T-cell (primary cell): ENCODE measurements at places on chromosomes 5 and 9.

GRCh38 chr5:116557669-116558271 lies 16.9 kb downstream of the SEMA6A start:
- no peak for DNase-seq

- no peak for DNase-seq
Measured at GRCh38 chr5:135154197-135154596, 120.2 kb upstream of the PITX1 start.

DNA sequence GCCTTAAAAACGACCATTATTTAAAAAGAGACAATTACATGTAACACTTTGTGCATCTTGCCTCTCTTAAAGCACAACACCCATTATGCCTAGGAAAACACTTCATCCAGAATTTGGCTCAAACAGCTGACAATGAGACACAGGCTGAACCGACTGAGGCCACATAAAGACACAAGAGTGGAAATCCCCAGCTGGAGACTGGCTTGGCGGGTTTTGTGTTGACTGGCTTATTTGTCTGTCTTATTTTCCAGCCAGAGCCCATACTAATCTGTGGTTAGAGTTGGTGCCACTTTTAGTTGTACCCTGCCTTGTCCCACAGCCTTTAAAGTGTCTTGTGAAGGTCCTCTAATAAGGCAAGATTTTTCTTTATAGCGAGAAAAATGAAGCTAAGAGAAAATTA lies 21.2 kb downstream of the TRIM14 start:
- DNase-seq, result no peak

DNA sequence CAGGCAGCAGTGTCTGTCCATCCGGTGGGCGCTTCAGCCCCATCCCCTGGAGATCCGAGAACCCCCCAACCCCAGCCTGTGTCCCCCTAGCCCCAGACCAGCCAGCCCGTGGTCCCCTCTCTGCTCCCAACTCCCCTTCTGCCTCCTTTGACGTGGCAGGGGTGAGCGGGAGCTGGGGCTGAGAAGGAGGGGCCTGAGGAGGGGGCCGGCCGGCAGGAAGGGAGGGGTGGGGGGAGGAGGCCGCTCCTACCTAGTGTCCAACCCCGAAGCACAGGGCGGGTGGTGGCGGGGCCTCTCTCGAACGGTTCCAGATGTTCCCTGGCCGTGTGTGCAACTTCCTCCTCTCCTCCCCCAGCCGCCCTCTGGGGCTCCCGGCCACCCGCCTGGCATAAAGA lies 31.0 kb downstream of the GOLGA2 start:
- DNase-seq, result no peak

DNA sequence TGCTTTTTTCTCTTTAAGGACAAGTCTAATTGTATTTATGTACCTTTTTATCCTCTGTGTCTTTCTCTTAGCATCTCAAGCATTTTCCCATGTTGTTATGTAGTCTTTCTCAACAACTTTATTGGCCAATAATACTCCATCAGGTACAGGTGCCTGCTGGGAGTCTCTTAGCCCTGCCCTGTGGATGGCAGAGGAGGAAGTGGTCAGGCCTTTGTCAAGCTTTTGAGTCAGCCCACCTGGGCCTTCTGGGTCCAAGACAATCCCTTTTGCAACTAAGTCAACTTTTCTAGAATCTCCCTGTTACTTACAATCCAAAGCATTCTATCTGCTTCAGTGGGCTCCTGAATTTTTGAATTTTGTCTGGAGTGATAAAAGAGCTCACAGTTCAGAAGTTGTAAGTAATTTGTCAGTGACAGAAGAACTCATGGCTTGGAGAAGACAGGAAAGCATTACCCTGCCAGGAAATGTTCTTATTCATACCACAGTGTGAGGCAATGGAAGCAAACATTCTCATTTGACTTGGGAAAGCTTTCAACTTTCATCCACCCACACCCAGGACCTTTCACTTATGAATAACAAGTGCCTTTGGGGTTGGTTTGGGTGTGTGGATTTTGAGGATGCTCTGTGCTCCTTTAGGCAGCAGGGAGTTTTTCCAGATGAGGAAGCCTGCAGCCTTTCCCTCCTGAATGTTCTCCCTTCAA lies 200.0 kb upstream of the S1PR3 start:
- DNase-seq, result no peak

DNA sequence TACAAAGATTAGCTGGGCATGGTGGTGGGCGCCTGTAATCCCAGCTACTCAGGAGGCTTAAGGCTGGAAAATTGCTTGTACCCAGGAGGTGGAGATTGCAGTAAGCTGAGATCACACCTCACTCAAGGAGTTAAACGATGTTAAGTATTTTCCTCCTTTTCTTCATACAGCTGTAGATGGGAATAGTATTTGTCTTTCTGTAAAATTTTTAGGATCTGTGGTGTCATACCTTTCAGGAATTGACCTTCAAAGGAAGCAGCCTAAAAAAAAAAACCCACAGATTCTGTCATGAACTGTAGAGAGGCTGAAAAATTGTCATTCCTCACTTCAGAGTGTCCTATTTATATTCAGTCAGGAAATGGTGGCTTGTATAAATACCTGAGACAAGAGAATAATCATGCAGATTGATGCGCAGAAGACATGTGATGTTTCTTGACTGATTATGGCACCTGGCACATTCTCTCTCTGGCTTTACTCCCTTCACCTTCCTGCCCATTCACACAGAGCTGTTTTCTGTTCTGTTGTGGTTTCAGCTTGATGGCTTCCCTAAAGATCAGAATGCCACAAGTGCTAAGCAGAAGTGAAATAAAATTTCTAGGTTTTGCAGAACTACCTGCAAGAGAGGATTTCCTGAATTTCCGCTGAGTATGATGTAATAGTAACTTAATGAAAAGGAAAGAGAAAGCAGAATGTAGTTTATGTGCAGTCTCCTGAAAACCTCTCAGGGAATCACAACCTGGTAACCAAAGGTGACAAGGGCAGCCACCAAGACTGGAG lies 3.8 kb downstream of the IFNA1 start:
- peak; percentile 31 for DNase-seq

DNA sequence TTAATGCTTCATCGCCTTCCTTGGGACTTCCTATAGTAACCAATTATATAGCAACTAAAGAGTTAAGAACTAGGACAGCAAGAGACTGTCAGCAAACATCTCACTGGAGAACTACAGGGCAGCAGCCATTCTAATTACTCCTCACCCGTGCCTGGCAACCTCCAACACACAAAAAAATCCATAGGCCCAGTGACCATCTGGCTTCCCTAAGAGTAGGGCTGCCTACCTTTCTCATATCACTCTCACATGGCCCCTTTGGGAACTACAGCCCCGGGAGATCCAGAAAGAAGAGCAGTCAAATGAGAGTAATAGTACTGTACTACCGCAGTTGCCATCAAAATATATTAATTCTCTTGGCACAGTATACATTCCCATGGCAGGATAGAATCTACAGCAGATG lies 5.7 kb downstream of the DCAF10 start:
- no peak for DNase-seq

DNA sequence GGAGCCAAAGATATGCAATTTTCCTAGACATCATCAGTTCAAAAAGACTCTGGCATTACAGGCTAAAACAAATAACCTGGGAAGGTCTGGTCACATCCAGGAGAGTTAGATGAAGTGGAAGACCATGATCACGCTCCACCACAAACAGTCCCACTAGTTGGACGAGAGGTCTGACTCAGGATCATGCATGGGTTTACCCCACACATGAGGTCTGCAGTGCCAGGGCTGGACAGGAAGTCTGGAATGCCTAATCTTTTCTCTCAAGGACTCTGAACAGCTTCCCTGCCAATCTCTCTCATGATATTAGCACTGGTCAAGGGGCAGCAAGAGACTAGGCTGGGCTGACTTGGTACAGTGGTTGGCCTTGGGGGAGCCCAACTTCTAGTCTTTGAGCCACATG lies 7.1 kb downstream of the PRUNE2 start:
- DNase-seq, result no peak

DNA sequence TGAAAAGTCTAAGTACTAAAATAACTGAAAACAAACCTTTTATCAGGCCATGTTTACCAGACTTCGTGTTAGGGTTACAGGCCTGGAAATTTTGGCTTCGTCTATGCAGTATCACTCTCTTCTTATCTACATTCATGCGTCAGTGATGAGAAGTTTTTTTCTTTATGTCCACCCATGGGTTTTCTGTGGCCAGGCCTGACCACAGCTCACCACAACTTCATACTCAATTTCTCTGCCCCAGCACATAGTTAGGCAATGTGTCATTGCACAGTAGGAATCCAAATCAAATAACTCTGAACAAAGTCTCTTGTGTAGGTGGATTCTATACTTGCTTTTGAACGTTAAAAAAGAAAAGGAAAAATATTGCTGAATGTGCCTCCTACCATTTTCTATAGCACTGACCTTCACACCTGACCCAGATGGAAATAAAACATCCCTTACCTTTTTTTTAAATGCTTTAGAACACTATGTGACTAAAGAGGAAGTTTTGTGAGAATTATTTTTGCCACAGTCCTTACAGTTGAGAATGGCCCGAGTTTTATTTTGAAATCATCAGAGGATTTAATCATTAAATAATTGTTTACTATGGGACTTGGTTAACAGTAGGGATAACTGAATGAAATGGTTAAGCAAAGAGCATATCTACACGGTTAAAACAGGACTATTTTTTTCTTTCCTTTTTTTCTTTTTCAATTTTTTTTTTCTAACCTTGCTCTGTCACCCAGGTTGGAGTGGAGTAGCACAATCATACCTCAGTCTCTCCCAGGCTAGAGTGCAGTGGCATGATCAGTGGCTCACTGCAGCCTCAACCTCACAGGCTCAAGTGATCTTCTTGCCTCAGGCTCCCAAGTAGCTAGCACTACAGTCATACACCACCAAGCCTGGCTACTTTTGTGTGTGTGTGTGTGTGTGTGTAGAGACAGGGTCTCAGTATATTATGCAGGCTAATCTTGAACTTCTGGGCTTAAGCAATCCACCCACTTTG lies 1247.0 kb upstream of the ACO1 start:
- no peak for DNase-seq

DNA sequence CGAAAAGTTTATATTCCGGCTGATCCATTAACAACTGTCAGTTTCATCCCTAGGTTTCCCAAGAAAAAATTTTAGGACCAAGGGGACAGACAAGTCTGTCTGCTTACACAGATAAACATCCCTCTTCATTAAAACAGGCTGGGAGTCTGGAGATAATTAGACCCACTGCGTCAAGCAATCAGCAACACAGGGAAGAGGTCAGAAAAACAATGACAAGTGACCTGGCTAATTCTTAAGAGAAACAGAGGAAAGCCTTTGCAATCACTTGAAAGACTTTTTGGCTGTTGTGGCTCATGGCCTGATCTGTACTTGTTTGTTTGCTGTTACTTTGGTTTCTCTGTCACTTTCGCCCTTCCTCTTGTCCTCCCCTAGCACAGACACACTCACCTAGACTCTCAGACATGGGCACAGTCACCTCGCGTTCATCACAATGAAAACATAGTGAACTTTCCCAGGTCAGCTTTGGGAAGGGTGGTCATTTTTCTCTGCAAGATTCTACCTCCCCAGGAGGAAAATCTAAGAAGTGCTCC lies 2.9 kb upstream of the CCDC192 start:
- DNase-seq, result no peak

GRCh38 chr9:34332076-34332964 lies 3.0 kb downstream of the NUDT2 start:
- no peak for DNase-seq

DNA sequence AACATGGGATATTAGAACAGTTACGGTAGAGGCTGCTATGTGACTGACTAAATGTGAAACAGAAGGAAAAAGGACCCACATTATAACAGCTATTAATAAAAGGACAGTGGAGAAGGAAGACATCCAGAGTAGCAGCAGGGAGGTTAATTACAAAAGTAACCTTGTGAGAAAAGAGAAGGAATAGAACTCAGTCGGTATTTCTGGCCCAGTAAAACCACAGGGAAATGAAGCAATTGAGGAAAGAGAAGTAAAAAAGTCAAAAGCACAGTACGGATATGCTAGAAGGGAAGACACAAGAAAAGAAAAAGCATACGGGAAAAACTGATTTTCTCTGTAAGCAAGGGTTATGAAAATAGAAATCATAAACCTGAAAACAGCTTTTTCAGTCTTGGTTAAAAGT lies 164.7 kb downstream of the RFX3 start:
- DNase-seq, result no peak

GRCh38 chr9:27348785-27349697 lies 52.1 kb upstream of the EQTN start:
- no peak for DNase-seq

DNA sequence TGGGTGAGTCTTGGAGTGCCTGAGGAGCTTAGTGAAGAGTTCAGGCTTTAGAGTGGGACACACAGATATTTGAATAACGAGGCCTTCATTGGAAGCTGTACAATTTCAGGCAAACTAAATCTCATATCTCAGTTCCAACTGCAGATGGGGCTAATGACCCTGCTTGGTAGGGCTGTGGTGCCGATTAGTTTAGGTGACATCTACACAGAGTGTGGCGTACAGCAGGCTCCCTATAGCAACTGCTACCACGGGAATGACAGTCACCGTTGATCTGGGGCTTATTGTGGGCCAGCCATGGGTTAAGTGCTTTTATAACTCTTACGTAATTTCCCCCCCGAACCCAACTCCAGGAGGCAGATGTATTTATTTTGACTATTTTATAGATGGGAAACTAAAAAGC lies 70.8 kb downstream of the FAT2 start:
- no peak for DNase-seq
